ENCODE measurements at places on chromosomes 5 and 9.

DNA sequence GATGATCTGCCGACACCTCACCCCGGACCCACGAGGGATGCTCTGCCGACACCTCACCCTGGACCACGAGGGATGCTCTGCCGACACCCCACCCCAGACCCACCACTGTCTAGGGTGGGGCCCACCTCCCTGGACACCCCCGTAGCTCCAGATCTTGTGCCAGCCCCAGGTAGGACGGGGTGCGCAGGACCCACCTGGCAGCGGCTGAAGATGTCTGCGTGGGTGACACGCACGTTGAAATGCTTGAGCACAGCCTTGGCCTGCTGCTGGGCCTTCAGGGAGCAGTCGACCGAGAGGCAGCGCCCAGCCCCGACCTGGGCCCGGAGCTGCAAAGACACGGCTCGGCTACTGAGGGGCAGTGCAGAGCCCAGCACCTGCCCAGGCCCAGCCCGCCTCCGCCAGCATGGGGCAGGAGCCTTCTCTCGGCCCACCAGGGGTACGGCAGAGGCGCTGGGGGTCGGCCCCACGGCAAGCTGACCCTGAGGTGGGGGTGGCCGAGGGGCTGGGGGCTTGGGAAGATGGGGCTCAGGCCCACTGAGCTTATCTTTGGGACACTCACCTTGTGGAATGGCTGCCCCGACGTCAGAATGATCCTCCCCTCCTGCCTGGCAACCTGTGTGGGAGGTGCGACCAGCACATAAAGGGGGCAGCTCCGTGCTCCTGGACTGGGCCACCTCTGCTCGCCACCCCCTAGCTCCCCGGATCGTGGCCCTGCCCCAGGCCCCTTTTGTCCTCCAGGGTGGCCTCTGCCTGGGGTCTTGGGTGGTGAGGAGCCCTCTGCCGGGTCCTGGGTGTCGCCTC is 21.7 kb upstream of the NRARP start:
- DNase-seq: no peak

GRCh38 chr9:13447843-13448422 is 168.4 kb upstream of the MPDZ start:
- DNase-seq: no peak

DNA sequence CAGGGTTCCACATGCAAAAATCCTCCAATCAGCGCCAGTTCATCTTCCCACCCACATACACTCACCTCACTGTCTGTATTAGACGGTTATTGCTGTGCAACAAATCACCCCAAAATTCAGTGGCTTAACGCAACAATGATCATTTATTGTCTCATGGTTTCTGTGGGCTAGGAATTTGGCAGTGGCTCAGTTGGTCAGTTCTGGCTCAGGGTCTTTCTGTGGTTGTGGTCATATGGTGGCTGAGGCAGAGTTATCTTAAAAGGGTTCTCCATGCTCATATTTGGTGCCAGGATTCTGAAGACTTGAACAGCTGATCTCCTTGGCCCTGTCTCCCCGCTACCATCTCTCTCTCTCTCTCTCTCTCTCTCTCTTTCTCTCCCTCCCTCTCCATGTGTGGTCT is 12.9 kb downstream of the ZNF618 start:
- no peak for DNase-seq

DNA sequence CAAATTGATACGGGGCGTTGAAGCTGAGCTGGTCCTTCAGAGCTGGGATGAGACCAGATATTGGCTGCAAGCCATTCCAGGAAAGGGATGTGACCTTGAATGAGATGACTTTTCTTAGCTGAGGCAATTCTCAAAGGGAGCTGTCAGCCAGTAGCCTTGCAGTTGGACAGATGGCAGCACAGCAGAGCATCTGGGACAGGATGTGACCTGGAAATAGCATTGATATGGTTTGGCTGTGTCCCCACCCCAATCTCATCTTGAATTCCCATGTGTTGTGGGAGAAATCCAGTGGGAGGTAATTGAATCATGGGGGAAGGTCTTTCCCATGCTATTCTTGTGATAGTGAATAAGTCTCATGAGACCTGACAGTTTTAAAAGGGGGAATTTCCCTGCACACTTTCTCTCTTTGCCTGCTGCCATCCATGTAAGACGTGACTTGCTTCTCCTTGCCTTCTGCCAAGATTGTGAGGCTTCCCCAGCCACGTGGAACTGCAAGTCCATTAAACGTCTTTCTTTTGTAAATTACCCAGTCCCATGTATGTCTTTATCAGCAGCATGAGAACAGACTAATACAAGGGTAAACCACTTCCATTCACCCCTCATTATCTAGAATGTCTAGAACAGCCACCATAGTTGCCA is 19.8 kb upstream of the MTX3 start:
- no peak for DNase-seq

DNA sequence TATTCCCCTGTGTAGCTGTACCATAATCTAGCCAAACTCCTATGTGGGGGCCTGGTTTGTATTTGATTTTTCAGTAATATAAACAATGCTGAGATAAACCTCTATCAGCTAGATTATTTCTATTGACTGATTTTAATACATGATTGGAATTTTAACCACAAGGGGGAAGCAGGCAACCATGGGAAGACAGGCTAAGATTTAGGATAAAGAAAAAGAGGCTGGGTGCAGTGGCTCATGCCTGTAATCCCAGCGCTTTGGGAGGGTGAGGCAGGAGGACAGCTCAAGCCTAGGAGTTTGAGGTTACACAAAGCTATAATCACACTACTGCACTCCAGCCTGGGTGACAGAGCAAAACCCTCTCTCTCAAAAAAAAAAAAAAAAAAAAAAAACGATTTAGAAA is 18.1 kb upstream of the GPX3 start:
- DNase-seq: no peak

DNA sequence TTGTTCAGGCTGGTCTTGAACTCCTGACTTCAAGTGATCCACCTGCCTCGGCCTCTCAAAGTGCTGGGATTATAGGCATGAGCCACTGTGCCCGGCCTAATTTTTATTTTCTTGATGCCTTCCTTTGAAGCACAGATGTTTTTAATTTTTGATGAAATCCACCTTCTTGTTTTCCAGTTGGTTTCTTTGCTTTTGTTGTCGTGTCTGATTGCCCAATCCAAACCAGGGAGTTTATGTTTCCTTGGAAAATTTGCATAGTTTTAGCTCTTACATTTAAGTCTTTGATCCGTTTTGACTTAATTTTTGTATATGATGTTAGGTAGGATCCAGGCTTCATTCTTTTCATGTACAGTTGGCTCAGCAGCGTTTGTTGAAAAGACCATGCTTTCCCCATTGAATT is 15.2 kb downstream of the EHMT1 start:
- DNase-seq: no peak

DNA sequence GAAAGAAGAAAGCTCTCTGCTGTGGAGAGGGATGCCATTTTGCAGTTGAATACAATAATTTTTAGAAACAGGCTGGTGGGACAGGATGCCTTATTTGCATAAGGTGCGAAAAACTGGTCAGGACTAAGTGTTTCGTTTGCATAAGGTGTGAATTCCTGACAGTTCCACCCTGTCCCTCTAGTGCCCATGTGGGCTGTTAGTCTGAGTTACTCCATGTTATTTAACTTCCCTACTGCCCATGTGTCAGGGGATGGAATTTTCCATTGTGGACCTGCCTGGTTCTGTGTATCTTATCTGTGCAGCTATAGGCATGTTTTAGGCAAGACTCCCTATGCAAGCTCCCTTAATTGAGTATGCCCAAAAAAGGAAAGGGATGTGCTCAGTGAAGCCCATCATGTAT is 35.3 kb upstream of the NFIL3 start:
- DNase-seq: peak; percentile 2

GRCh38 chr5:137954131-137954879 is 65.0 kb downstream of the PKD2L2 start:
- no peak for DNase-seq

- DNase-seq: no peak
Measured at GRCh38 chr5:172841-173251, 18.4 kb upstream of the LRRC14B start.

GRCh38 chr5:175104677-175105076 is 339.3 kb downstream of the DRD1 start:
- DNase-seq: no peak

- no peak for DNase-seq
Measured at GRCh38 chr5:39934830-39935229, 510.1 kb upstream of the DAB2 start.

DNA sequence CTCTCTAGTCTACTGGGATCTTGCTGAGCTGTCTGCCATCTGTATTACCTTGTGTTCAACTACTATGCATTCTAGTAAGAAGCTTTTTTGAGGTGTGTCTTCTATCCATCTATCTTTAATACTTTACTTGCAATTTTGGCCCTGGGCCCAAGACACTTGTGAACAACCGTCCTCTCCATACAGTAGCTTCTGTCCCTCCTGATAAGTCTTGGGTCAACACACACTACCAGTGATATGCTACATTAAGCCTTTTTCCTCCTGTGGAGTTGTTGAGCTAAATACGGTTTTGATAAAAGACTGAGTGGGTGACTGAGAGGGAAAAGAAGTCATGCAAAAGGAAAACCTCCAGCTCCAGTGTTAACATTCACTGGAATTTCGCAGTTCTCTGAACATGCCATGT is 133.3 kb upstream of the PCA3 start:
- DNase-seq: no peak

GRCh38 chr5:154862766-154863165 is 4.3 kb downstream of the CNOT8 start:
- no peak for DNase-seq

GRCh38 chr5:77302247-77302646 is 91.8 kb downstream of the PDE8B start:
- no peak for DNase-seq

GRCh38 chr5:147935032-147935431 is 28.7 kb upstream of the C5orf46 start:
- DNase-seq: no peak

DNA sequence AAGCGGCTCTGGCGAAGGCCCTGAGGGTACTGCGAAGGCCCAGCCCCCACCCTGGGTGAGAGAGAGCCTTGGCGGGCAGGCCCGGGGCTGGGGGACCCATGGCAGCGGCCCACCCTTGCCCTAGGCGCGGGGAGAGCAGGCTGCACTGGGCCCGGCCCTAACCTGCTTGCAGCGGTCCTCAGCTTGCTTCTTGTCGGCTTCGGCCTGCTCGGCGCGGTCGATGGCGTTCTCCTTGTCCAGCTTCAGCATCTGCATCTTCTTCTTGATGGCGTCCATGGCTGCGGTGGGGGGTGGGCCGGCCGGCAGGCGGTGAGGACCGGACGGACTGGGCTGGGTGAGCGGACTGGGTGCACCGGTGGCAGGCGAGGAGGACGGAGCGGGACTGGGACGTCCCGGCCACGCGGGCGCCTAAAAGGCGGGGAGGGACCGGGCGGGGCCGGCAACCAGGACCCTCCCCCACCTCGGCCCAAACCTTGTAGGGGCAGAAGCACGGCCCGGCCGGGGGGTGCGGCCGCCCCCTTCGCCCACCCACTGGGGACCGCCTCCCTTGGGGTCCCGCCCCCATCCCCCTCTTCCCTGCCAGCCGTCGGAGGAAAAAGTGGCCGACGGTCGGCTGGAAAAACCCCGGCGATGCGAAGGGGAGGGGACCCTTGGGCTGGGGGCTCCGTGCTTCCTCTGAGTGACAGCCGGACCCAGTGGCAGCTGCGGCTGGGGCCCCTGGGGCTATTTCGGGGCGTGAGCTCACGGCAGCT is at the start of gene TPM2:
TSS of gene TPM2 (minus strand) at position 384 of the 752 bp plus-strand sequence. CDS start at position 276, 108 bp downstream.
- no peak for DNase-seq

DNA sequence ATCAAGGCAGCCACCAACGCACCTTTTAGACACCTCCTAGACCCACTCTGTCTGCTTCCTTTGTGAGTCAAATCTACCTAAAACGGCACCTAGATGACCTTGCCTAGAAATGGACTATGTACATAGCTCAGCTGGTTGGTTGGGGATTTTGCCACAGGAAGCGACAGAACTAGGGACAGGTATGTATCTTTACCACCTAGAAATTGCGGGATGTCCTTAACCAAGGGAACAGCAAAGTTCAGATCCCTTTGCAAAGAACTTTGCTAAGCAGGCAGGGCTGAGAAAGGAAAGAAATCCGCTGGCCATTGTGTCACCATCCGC is 2.0 kb upstream of the ENC1 start:
- DNase-seq: no peak

DNA sequence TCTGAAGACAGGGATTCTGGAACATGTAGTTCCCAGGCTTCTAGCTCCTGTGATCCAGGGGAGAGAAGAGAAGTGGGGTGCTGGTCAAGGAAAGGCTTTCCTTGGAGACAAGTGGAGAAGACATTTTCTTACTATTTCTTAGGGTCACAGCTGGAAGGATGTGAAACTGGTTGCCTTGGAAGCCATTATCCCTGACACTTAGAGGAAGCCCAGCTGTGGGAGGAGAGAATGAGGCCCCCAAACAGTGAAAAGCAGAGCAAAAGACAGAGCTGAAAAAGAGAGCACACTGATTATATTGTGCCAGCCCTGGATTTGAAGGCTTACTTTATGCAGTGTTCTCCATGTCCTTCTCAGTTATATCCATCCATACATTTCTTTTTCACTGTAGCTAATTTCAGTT is 17.5 kb upstream of the SHB start:
- no peak for DNase-seq

- no peak for DNase-seq
Measured at GRCh38 chr5:5302201-5302600, 120.3 kb upstream of the ICE1 start.

GRCh38 chr9:70947086-70947485 is 174.3 kb downstream of the TRPM3 start:
- DNase-seq: no peak

- no peak for DNase-seq
Measured at GRCh38 chr5:31757806-31758205, 118.9 kb downstream of the PDZD2 start.

- DNase-seq: no peak
Measured at GRCh38 chr5:143772621-143773020, 39.3 kb upstream of the HMHB1 start.

- DNase-seq: no peak
Measured at GRCh38 chr5:145911164-145911563, 25.2 kb upstream of the SH3RF2 start.

- DNase-seq: no peak
Measured at GRCh38 chr5:165196961-165197360, 1691.5 kb downstream of the MAT2B start.

- no peak for DNase-seq
Measured at GRCh38 chr9:14531341-14532269, 161.6 kb downstream of the ZDHHC21 start.

DNA sequence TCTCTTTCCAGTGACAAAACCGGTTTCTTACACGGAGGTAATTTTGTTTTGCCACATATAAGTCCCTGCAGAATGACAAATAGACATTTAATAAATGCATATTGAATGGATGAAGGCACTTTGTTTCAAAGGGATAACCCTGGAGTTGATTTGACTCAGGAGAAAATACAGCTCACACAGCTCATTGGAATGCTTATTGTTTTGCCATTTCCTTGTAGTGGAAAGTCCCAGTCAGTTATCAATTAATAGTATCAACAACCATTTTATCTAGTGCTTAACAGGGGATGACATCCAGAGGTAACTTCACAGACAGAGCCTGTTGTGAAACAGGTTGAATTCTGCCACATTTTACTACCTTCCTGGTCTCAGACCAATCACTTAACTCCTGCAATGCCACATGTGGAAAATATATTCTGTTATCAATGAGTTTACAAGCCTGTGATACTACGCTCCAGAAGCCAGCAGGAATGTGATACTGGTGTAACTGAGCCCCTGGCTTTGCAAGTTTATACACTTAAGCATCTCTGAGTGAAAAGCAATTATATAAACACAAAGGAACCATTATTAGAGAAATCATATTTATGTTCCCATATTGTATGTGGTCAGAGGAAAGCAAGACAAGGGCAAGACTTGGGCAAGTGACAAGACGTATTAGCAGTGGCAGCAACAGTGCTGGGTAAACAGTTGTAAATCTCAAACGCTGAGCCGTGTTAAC is 123.1 kb upstream of the ANKRD55 start:
- no peak for DNase-seq

GRCh38 chr9:32161209-32161608 is 223.2 kb upstream of the ACO1 start:
- DNase-seq: no peak
